CD14-positive monocyte (primary cell): ENCODE measurements at places on chromosomes 5 and 9. TPM values are rescaled to one million over a fixed set of nuclear protein-coding genes. Genes with fewer than 3 reads are reported as not detected.

HAVCR2 gene
- 17.6 and 33.1 TPM in 2 replicates for polyA plus RNA-seq

GRIA1 gene
- polyA plus RNA-seq = not detected in 2 replicates

AK3 gene
- polyA plus RNA-seq = 14.5 TPM

LCN12 gene
- polyA plus RNA-seq = 0.20 and 0.29 TPM in 2 replicates

LRRC26 gene
- not detected for polyA plus RNA-seq

PCDHB12 gene
- polyA plus RNA-seq = not detected

ITGA2 gene
- polyA plus RNA-seq = not detected

GFRA3 gene
- not detected in 2 replicates for polyA plus RNA-seq

RANBP17 gene
- not detected for polyA plus RNA-seq

- peaks cover 23% of the 10 kb centered on the region for H3K27me3 ChIP-seq
- peak; percentile 11 for DNase-seq
- no peak within 1 kb of the TSS for H3K27ac ChIP-seq
- peaks cover 14% of the 10 kb centered on the region for H3K4me1 ChIP-seq
- H3K4me3 ChIP-seq = peak within 1 kb of the TSS; percentile 34
- no peaks in the 10 kb centered on the region for H3K36me3 ChIP-seq
Observed at GRCh38 chr9:70043689-70044489, at the start of gene MAMDC2. MAMDC2 (plus strand) TSS chr9:70043848; CDS start chr9:70044198, 350 bp downstream.

- no peak overlapping the region for H3K4me3 ChIP-seq
- no peak overlapping the region for H3K27ac ChIP-seq
- no peaks in the 10 kb centered on the region for H3K27me3 ChIP-seq
- peaks cover 20% of the 10 kb centered on the region for H3K4me1 ChIP-seq
Observed at GRCh38 chr9:129500161-129500862, 120.6 kb downstream of the C9orf50 start.

- H3K4me3 ChIP-seq = no peak overlapping the region
- DNase-seq = no peak
- no peak overlapping the region for H3K27ac ChIP-seq
- no peaks in the 10 kb centered on the region for H3K4me1 ChIP-seq
- H3K27me3 ChIP-seq = no peaks in the 10 kb centered on the region
Observed at GRCh38 chr9:136875155-136875554, 9.0 kb upstream of the EDF1 start.

- DNase-seq = peak; percentile 94
- peaks cover 26% of the 10 kb centered on the region for H3K4me1 ChIP-seq
- peak overlapping the region; percentile 91 for H3K27ac ChIP-seq
- H3K27me3 ChIP-seq = no peaks in the 10 kb centered on the region
- no peak overlapping the region for H3K4me3 ChIP-seq
- H3K36me3 ChIP-seq = no peaks in the 10 kb centered on the region
Observed at GRCh38 chr5:14809369-14810155, 62.0 kb downstream of the ANKH start.

DNA sequence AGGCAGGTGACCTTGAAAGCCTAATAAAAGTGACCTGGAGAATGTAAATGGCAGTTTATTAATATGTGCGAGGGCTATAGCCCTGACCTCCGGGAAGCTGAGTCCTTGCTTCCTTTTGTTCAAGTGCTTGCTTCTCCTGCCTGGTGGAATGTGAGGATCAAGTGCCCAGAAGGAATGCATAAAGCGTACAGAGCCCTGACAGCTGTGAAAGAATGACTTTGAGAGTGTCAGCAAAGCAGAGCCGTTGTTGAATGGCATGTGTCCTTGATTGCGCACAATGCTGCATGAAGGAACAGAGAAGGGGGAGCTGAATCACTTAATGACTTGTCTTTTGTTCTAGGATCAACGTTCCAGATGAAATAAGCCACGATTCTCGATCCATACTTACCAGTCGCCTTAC, 133.0 kb downstream of the SLF1 start:
- no peak overlapping the region for H3K4me3 ChIP-seq
- DNase-seq = no peak
- peaks cover 6% of the 10 kb centered on the region for H3K4me1 ChIP-seq

- H3K27ac ChIP-seq = no peak overlapping the region
- no peak overlapping the region for H3K4me3 ChIP-seq
- no peaks in the 10 kb centered on the region for H3K27me3 ChIP-seq
- DNase-seq = no peak
Observed at GRCh38 chr9:94944626-94945025, 218.1 kb downstream of the AOPEP start.

GRCh38 chr5:15425766-15426165, 74.2 kb upstream of the FBXL7 start:
- H3K4me3 ChIP-seq = no peak overlapping the region
- H3K36me3 ChIP-seq = no peaks in the 10 kb centered on the region
- DNase-seq = no peak
- H3K4me1 ChIP-seq = no peaks in the 10 kb centered on the region
- no peak overlapping the region for H3K27ac ChIP-seq

GRCh38 chr5:10509575-10509974, 54.3 kb upstream of the ANKRD33B start:
- H3K27ac ChIP-seq = no peak overlapping the region
- peaks cover 14% of the 10 kb centered on the region for H3K4me1 ChIP-seq
- no peaks in the 10 kb centered on the region for H3K36me3 ChIP-seq
- no peak for DNase-seq
- H3K27me3 ChIP-seq = no peaks in the 10 kb centered on the region

- no peaks in the 10 kb centered on the region for H3K36me3 ChIP-seq
- H3K4me1 ChIP-seq = peaks cover 42% of the 10 kb centered on the region
- H3K27me3 ChIP-seq = no peaks in the 10 kb centered on the region
- no peak overlapping the region for H3K4me3 ChIP-seq
- H3K27ac ChIP-seq = no peak overlapping the region
- DNase-seq = peak; percentile 87
Observed at GRCh38 chr5:11302663-11303062, 541.6 kb upstream of the DAP start.

- H3K4me1 ChIP-seq = no peaks in the 10 kb centered on the region
- H3K27me3 ChIP-seq = peaks cover 8% of the 10 kb centered on the region
- H3K4me3 ChIP-seq = no peak overlapping the region
- DNase-seq = no peak
- H3K27ac ChIP-seq = no peak overlapping the region
Observed at GRCh38 chr5:135883441-135883840, 12.2 kb downstream of the IL9 start.

DNA sequence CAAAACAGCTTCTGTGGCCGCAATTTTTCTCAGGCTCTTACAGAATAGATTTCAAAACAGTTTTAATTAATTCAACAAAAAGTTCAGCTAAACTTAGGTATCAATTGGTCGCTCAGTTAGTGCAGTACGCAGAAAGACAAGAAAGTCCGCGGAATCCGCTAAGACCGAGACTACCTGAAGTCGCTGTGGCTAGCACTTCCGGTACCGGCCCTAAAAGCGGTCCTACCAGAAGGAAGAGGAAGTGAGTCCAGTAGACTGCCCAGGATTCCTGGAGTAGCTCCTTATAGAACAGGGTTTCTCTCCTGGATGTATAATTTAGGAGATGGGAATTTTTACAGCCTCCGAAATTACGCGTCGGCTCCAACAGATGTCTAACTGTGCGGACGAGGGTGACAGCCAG, 16.6 kb upstream of the PCDHB2 start:
- no peak overlapping the region for H3K27ac ChIP-seq
- DNase-seq = no peak
- no peaks in the 10 kb centered on the region for H3K27me3 ChIP-seq
- H3K4me3 ChIP-seq = peak overlapping the region; percentile 12

DNA sequence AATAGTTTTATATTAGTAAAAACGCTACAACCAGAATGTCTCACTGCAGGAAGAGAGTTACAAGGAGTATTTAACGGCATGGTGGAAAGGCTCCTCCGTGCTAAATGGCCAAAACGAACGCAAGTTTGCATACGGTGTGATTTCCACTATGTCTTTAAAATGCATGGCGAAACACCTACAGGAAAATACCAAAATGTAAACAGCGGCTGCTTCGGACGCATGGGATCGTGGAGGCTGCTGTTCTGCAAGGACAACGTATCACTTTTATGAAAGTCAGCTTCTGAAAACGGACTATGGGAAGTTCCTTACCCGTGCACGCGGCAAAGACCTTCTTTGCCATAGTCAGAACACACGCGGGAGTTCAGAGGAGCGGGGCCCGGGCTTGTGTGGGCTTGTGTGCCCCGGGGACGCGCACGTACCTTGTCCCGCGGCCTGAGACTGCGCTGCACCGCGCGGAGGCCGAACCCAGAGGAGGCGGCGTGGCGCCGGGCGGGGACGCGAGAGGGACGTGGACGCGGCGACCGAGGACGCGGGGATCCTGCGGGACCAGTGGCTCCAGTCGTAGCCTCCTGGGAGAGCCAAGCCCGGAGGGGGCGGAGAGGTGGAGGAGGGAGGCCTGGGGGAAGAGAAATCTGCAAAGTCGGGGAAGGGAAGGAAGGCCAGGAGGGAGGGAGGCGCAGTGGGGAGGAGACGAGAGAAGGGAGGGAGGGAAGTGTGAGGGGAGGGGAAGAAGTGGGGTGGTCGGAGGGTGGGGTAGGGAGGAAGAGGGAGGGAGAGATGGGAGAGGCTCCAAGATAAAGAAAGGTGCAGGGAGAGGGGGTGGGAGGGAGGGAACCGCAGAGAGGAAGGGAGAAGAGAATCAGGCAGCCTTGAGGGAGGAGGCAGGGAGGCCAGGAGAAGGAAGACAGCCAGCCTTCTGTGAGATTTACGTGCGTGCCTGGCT, at the start of gene CMBL:
TSS of gene CMBL (minus strand) at position 697 of the 943 bp plus-strand sequence. CDS start 17,140 bp downstream, outside the sequence.
- peaks cover 4% of the 10 kb centered on the region for H3K4me1 ChIP-seq
- H3K4me3 ChIP-seq = peak within 1 kb of the TSS; percentile 38
- no peak within 1 kb of the TSS for H3K27ac ChIP-seq
- DNase-seq = peak; percentile 11
- no peaks in the 10 kb centered on the region for H3K36me3 ChIP-seq

GRCh38 chr5:139688751-139689372, 40.7 kb downstream of the CXXC5 start:
- peaks cover 24% of the 10 kb centered on the region for H3K27me3 ChIP-seq
- H3K4me1 ChIP-seq = peaks cover 6% of the 10 kb centered on the region
- DNase-seq = no peak
- H3K27ac ChIP-seq = no peak overlapping the region
- H3K4me3 ChIP-seq = no peak overlapping the region

- H3K27ac ChIP-seq = no peak overlapping the region
- no peaks in the 10 kb centered on the region for H3K36me3 ChIP-seq
- peak; percentile 80 for DNase-seq
- H3K27me3 ChIP-seq = no peaks in the 10 kb centered on the region
- H3K4me1 ChIP-seq = peaks cover 36% of the 10 kb centered on the region
Observed at GRCh38 chr5:160508780-160509361, 87.2 kb downstream of the PTTG1 start.

DNA sequence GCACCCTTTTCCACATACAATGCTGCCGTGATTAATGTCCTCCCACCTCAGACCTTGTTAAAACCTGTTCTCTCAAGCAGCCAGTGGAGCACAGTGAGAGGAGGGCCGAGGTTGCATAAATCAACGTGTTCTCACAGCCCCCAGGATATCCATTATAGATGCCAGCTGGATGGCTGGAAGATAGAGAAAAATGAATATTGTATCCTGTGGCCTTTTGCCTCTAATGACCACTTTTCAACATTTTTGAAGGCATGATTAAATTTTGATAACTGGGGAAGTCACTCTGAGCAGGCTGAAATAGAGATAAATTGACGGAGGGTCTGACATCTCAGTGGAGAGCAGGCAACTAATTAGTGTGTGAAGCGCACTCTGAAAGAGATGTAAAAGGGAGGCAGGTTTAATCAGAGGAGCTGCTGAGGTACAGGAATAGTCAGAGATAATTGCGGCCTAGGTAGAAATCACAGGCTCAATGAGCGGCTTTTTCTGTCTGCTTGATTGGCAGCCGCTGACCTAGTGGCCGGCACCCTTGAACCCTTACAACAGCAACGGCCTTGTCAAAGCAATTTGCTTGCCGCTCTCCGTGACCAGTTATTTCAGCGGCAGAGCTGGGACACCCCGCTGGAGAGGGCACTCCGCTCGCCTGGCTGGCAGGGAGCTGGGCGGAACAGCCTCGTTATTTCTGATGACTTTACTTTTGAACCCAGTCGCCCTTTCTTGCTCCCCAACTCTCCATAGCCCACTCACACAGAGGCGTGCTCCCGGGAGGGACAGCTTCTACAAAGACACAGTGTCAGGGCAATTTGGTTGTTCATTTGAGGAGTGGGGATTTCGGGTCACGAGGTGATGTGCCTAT, 560.7 kb downstream of the PSAT1 start:
- H3K27ac ChIP-seq = no peak overlapping the region
- no peaks in the 10 kb centered on the region for H3K36me3 ChIP-seq
- H3K4me1 ChIP-seq = no peaks in the 10 kb centered on the region
- no peak for DNase-seq

DNA sequence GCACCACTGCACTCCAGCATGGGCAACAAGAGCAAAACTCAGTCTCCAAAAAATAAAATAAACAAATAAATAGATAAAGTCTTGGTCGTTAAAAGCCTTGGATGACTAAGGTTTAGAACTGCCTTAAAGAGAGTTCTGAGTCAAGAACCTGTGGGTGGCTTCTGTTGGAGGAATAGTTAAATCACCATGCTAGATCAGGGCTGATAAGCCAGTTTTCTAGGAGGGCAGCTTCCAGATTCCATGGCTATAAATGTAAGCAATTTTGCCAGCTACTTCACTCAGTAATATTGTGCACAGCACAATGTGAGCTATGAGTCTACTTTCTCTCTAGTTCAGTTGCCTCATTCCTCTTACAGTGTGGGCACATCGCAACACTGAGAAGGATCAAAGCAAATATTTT, 242.1 kb upstream of the NUDT12 start:
- no peak overlapping the region for H3K27ac ChIP-seq
- H3K4me3 ChIP-seq = no peak overlapping the region
- H3K27me3 ChIP-seq = no peaks in the 10 kb centered on the region
- no peak for DNase-seq
- no peaks in the 10 kb centered on the region for H3K36me3 ChIP-seq

GRCh38 chr9:33638391-33638915, 114.4 kb downstream of the ANKRD18B start:
- no peak overlapping the region for H3K27ac ChIP-seq
- DNase-seq = no peak
- H3K4me1 ChIP-seq = peaks cover 7% of the 10 kb centered on the region
- peaks cover 15% of the 10 kb centered on the region for H3K27me3 ChIP-seq

GRCh38 chr9:108259917-108260675, 595.7 kb downstream of the ACTL7B start:
- no peak overlapping the region for H3K27ac ChIP-seq
- no peaks in the 10 kb centered on the region for H3K27me3 ChIP-seq
- peaks cover 15% of the 10 kb centered on the region for H3K4me1 ChIP-seq
- H3K36me3 ChIP-seq = no peaks in the 10 kb centered on the region
- DNase-seq = no peak
- H3K4me3 ChIP-seq = no peak overlapping the region

DNA sequence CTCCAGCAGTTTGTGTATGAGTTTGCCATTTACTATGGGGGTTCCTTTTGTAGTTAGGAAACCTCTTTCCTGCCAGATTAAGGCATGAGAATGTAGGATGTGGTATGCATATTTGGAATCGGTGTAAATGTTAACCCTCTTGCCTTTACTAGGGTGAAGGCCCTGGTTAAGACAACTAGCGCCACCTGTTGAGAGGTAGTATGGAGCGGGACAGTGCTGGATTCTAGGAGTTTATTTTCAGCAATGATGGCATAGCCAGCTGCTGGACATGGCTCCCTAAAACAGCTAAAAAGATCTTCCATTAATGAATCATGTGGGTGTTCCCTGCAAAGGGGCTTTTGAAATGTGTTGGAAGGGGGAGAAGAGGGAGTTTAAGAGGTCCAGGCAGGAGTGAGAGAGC, 30.7 kb upstream of the GPX3 start:
- H3K36me3 ChIP-seq = no peaks in the 10 kb centered on the region
- H3K4me1 ChIP-seq = no peaks in the 10 kb centered on the region
- no peak for DNase-seq
- no peaks in the 10 kb centered on the region for H3K27me3 ChIP-seq
- H3K4me3 ChIP-seq = no peak overlapping the region
